Stimulated activated CD4-positive, alpha-beta T cell treated with anti-CD3 and anti-CD28 coated beads, Interleukin-12 subunit alpha, Interleukin-12 subunit beta, amount 100 ng/mL, for 48 hours (primary cell): ENCODE measurements at places on chromosomes 1 and 21.

- DNase-seq: no peak
Measured at GRCh38 chr1:54872036-54872331, 15.0 kb downstream of the DHCR24 start.

GRCh38 chr1:43344267-43344850 is 6.7 kb downstream of the MPL start:
- DNase-seq: no peak

DNA sequence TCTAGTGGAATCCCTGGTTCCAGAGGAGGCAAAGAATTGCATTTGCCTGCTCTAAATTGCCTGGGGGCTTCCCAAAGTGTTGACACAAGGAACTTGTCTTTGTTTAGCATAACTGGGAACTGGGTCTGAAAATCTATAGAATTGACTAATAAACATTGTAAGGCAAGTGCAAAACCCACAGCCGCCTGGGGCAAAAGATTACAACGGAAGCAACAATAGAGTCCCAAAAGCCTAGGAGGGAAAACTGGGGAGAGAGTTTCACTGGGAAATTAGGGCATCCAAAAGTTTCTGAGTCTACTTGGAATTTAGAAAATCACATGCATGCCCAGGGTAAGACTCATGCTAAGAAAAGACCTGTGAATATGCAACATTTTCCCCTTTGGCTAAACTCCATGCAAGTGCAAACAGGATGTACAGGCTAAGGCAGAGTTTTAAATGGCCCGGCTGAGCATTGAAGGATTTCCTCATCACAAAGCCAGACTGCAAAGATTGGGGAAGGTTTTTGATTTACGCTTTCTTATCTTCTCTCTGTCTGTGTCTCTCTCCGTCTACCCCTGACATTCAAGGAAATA is 725.3 kb upstream of the NCAM2 start:
- no peak for DNase-seq

DNA sequence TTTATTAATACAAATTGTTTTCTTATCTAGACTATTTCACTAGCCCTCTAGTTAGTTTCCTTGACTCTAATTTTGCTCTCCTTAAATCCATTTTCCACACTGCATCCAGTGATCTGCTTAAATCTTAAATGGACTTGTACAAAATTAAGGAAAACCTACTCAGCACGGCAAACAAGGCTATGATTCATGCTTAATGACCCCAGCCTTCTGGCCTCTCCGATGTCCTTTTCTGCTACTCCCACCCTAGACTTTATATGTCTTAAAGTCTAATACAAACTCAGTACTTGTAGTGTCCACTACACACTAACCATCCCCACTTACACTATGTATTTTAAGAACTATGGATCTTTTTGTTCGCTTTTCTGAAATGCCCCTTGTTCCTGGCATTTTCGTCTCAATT is 2.2 kb downstream of the TMED5 start:
- no peak for DNase-seq

GRCh38 chr1:3466366-3467075 is 12.1 kb downstream of the ARHGEF16 start:
- no peak for DNase-seq

GRCh38 chr21:14947613-14948160 is 117.1 kb downstream of the NRIP1 start:
- no peak for DNase-seq

GRCh38 chr1:200258447-200259375 is 151.1 kb downstream of the ZNF281 start:
- no peak for DNase-seq

GRCh38 chr1:186899577-186899976 is 70.8 kb downstream of the PLA2G4A start:
- no peak for DNase-seq

GRCh38 chr1:24786191-24786590 is 40.9 kb downstream of the CLIC4 start:
- no peak for DNase-seq
